ENCODE measurements at places on chromosomes 16 and 17.
A peak's percentile ranks its signal among the peaks of the same experiment; 100 is the strongest.

GRCh38 chr17:77354670-77355455 is 214.1 kb downstream of the SEC14L1 start:
- no peak for DNase-seq

GRCh38 chr16:87926246-87927194 is 9.8 kb downstream of the CA5A start:
- DNase-seq, result peak; percentile 49

DNA sequence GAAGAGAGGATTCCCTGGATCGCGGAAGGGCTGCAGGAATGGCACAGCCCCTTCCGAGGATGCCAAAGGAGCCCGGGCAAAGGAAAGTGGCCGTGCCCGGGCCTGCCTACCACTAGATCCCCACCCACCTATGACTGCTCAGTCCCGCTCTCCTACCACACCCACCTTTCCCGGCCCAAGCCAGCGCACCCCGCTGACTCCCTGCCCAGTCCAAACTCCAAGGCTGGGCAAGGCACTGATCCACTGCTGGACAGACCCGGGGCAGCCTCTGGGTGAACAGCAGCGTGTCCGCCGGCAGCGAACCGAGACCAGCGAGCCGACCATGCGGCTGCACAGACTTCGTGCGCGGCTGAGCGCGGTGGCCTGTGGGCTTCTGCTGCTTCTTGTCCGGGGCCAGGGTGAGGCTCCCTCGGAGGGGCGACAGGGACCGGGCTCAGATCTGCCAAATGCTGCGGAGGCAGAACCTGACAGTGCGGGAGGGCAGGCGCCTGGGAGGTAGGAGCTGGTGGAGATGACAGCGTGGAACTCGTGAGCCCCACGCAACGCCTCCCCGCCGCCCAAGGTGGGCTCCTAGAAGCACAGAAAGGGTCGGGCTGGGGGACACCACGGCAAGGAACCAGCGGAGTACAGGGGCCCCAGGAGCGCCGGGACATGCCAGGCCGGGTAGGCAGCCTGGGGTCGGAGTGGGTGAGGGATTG is at the start of gene CES2:
CES2 (plus strand) TSS at position 203 of the 698 bp plus-strand sequence; CDS start at position 323, 120 bp downstream.
- DNase-seq, result no peak

GRCh38 chr17:3697103-3697476 is 1.1 kb upstream of the P2RX5 start:
- DNase-seq, result no peak

GRCh38 chr16:49605536-49606254 is 232.1 kb downstream of the C16orf78 start:
- no peak for DNase-seq

Data from NCI-H146 (cell line).